ENCODE measurements at places on chromosomes 3 and 15. TPM values are rescaled to one million over a fixed set of nuclear protein-coding genes. Genes with fewer than 3 reads are reported as not detected.

The DGKG gene
- total RNA-seq, result not detected

The KCTD6 gene
- total RNA-seq, result 8.7 TPM

The BMF gene
- total RNA-seq, result 5.5 TPM

The PPP2R3A gene
- total RNA-seq, result not detected

The CYP8B1 gene
- total RNA-seq, result not detected

The ACTRT3 gene
- 0.45 TPM for total RNA-seq

The XCR1 gene
- total RNA-seq, result 0.05 TPM

The ETV5 gene
- 0.16 TPM for total RNA-seq

The ZDHHC23 gene
- total RNA-seq, result 4.0 TPM

The CADM2 gene
- total RNA-seq, result not detected

The GPR15 gene
- total RNA-seq, result 42.2 TPM

The NR2F2 gene
- total RNA-seq, result not detected

The IP6K1 gene
- total RNA-seq, result 37.4 TPM

The SATB1 gene
- total RNA-seq, result 258 TPM

The NDN gene
- 4.0 TPM for total RNA-seq

The CKMT1A gene
- total RNA-seq, result not detected

The TRPC1 gene
- 2.1 TPM for total RNA-seq

The CACNA2D3 gene
- total RNA-seq, result not detected

The PLS1 gene
- 5.5 TPM for total RNA-seq

The TAGLN3 gene
- not detected for total RNA-seq

The NR2E3 gene
- not detected for total RNA-seq

The PSTPIP1 gene
- total RNA-seq, result 142 TPM

The LRTM1 gene
- not detected for total RNA-seq

The SLC7A14 gene
- not detected for total RNA-seq

The KLHL40 gene
- total RNA-seq, result not detected

The CMTM8 gene
- total RNA-seq, result 5.4 TPM

The LMLN gene
- 2.7 TPM for total RNA-seq

The RAD51 gene
- total RNA-seq, result 64.7 TPM

The PATL2 gene
- 22.5 TPM for total RNA-seq

The CDC25A gene
- 30.7 TPM for total RNA-seq

The DZIP1L gene
- total RNA-seq, result not detected

The ANKRD34C gene
- not detected for total RNA-seq

The HRG gene
- not detected for total RNA-seq

The CCR4 gene
- 177 TPM for total RNA-seq

The IGF1R gene
- 15.9 TPM for total RNA-seq

The GRK7 gene
- total RNA-seq, result not detected

The TEX55 gene
- total RNA-seq, result not detected

The ATP13A5 gene
- total RNA-seq, result not detected

The ARGFX gene
- not detected for total RNA-seq

The EEFSEC gene
- total RNA-seq, result 18.2 TPM

Measured in T-helper 2 cell treated with Interferon-gamma antibody and Interleukin-4, amounts not matched to agents 100 ng/mL and 5 ng/mL, for 36 hours (primary cell).